Fibroblast of skin of left biceps (primary cell): ENCODE measurements at places on chromosomes 3 and 15.

DNA sequence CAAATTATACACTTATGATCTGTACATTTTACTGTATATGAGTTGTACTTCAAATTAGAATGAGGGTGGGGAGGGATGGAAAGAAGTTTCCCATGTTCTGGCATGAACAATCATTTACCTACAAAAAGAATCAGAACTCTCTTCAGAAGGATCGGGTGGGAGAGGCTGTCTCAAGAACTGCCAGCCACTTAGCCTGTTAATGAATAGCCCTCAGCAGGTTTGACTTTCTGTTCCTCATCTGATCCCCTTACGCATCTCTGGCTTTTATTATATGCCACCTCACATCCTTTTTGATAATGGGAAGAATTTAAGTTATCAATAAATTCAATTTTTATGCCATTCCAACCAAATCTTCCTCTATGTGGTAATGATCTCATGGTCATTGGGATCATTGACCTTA is 168.3 kb upstream of the TGFBR2 start:
- no peak for DNase-seq

GRCh38 chr3:64224826-64225610 is at the start of gene PRICKLE2:
Gene PRICKLE2, minus strand, starts transcription at chr3:64225466. Its CDS starts 26,539 bp downstream, at chr3:64198927.
- DNase-seq: no peak

GRCh38 chr3:109339714-109340648 is 2.6 kb upstream of the DPPA4 start:
- DNase-seq: no peak

GRCh38 chr3:176055836-176056235 is 1141.4 kb downstream of the TBL1XR1 start:
- DNase-seq: no peak

- DNase-seq: no peak
Observed at GRCh38 chr3:127794402-127794801, 27.9 kb downstream of the MGLL start.

- DNase-seq: no peak
Observed at GRCh38 chr3:32120471-32120870, 14.1 kb downstream of the GPD1L start.

GRCh38 chr3:185730550-185730949 is 94.3 kb downstream of the IGF2BP2 start:
- no peak for DNase-seq

DNA sequence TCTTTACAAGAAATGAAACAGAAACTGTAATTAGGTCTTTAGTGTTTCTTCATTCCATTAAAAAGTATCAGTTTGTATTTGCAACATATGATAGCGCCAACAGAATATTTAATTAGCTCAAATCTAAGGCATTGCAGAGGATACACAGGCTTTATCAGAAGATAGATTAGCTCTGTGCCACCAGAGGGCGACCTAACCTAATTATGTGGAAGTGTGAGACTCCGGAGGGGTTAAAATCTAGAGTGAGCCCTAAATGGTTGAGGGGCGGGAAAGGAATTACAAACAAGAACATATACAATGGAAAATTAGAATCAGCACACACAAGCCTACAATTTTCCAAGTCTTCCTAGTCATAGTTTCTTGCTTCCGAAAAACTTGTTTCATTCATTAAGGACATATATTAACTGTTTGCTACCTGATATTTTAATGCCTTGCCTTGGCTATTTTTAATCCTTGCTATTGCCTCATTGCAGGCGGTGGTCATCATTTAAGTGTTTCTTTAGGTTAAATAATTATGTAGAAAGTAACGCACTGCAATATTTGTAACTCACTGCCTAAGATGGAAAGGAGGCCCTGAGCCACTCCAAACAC is 18.0 kb upstream of the RYR3 start:
- DNase-seq: peak; percentile 9

DNA sequence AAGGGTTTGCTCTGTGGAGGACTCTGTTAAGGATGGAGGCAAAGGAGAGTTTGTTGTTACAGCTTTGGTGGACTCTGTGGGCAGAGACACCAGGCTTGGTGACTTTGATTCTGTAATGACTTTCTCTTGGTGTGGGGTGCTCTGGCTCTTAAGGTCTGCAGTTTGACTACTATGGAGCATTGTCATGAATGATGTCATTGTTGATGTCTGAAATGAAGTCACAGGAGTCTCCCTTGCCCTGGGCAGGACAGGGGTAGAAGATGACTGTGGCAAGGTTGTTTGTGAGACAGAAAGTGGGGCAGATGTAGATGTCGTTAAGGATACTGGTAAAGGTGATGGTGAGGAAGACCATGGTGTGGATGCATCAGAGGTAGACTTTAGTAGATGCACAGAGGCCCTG is 42.7 kb downstream of the HEG1 start:
- DNase-seq: no peak

DNA sequence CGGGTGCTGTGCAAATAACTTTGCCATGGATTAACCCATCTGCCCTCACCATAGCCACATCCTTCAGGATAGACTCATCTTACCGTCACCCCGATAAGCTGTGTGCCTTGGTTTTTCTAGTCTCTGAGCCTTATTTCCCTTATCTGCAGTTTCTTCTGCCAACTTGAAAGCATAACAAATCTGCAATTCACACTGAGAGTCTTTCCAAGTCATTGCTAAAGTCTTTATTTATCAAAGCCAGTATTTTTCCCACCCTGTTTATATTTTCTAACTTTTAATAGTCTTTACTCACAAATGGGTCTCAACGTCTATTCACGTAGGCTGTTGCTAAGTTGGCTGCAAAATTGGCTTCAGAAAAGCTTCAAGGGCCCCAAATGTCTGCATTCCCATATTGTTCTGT is 61.6 kb upstream of the SUCLG2 start:
- DNase-seq: no peak

DNA sequence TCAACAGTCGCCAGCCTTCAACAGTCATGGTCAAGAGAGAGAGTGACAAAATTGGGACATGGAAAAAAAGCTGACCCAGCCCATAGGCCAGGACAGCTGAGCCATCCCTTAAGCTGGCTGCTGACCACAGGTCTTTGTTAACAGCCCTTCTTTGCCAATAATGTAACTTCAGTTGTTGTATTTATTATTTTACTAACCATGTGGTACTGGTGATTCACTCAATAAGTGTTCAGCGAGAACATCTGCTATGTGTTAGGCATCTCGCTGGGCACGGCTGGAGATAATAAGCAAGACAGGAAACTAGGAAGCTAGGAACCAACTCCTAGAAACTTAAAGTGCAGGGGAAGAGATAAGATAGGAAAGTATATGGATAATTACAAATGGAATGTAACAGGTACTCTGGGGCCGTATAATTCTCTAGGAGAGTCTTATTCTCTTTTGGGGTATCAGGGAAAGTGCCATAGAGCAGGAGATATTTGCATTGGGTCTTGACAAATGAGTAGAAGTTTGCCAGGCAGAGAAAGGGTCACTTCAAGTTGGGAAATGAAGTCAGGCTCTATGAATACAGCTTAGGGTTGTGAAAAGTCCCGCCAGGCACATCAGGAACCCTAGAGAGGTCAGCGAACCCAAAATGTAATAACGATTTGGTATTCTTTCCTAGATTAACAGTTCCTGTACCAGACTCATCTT is 84.0 kb upstream of the TRA2B start:
- peak; percentile 72 for DNase-seq

- DNase-seq: no peak
Observed at GRCh38 chr3:107945417-107946094, 145.3 kb downstream of the CD47 start.

DNA sequence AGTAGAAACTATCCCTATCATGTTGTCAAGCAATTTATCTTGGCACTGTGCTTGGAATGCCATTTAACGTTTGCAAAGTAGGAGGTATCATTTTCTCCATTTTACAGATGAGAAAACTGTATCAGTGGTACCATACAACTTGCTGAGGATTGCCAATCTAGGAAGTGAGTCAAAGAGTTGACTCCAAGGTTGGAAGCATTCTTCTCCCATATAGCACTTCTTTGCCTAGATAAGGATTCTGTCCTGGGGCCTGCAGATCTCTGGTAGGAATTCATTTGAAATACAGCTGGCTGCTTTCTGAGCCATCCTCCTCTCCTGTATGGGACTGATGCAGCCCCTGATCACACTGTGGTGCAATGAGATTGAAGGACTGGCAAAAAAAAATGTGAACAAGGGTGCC is 170.2 kb downstream of the ALDH1A2 start:
- no peak for DNase-seq

DNA sequence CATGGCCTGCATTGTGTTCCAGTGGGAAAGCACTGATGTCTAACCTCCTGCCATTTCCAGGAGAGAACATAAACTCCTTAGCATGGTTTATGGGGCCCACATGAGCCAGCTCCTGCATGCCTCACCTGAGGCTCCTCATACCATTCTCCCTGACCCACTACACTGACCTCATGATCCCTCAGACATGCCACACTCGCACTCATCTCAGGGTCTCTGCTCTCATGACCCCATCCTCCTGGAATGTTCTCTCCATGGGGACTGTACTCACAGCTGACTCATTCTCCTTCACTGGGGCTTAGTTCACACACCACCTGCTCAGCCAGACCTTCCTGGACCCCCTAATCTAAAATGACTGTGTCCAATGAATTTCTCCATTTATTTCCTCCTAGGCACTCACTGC is 4.0 kb upstream of the LMCD1 start:
- DNase-seq: no peak

GRCh38 chr3:179063945-179064560 is 7.6 kb downstream of the ZMAT3 start:
- no peak for DNase-seq

DNA sequence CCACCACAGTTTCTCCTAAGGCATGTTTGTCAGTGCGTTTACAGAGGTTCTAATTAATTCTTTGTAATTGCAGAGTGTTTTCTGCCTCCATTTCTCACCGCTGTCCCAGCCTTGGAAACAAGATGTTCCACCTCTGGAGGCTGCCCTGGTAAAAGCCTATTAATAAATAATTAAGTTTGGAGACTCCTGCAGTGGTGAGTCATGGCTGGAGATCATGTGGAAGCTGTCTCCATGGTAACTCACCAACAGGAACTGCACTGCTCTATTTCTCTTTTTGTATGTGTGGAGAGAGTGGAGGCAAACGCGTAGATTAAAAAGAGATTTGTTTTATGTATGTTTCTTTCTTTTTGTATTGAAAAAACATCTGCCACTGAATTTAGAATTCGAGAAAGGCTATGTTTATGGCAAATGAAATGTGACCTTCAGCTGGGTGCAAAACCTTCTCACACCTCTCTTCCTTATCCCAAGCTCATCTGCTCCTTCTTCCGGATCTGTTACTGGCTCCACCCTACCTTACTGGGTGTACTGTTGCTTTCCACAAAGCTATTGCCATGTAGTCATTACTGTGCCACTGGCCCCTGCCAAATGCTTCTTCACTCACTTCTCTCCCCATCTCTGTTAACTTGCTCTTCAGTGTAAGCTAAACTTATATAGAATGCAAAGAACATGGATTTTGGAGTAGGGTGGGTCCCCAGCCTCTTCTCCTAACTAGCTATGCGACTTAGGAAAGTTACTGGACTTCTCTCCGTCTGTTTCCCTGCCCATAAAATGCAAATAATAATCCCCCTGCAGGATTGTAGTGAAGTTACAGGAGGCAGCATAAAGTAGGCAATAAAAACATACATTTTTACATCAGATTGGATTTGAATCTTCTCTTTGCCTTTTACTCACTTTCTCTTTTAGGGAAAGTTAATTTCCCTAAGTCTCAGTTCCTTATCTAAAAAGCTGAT is 778.5 kb downstream of the NTRK3 start:
- peak; percentile 55 for DNase-seq

DNA sequence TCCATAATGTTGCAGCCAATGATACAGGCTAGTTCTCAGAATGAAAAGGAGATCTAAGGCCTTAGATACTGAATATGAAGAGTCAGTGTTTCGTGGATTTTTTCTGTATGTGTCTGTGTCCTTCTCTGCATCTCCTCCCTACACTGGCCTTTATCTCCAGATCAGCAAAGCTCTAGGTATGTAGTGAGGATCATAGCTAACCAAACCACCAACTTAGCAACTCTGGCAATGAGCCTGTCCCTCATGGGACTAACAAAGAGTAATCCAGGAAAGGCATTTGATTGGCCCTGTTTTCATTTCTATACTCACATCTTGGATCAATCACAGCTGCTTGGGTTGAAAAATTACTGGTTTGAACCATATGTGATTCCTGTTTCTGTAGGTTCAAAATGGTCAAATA is 18.6 kb upstream of the CNTN3 start:
- peak; percentile 88 for DNase-seq

DNA sequence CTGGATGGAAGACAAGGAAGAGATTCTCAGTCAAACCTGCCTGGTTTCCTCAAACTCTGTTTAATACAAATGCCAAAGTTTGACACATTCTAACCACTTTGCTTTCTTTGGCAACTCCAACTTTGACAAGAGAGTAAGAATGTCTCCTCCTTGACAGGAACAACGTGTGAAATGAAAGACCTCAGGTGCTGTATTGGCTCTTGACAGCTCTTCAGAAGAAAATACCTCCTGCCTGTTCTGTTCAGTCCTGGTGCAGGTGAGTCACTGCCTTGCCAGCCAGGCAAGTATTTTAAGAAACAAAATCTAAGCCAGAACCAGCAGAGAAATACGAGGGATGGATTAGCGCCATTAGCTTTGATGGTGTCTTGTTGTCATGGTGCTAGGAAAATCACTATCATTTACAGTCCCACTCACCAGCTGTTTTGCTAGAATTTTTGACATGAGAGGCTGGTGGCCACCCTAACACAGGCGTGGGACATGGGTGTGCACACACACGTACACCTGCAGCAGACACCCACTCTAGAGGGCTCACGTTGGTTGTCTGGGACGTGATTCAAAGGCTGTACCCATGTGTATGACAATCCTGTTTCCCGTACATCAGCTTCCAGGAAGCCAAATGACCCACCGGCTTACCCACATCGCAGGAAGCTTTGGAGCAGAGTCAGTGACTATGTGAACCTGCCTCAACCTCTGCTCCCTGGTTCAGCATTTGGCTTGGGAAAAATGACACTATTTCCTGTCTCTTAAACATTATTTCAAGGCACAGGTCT is 60.4 kb downstream of the CCNL1 start:
- DNase-seq: no peak

GRCh38 chr3:14423963-14424362 is 21.6 kb downstream of the SLC6A6 start:
- no peak for DNase-seq

DNA sequence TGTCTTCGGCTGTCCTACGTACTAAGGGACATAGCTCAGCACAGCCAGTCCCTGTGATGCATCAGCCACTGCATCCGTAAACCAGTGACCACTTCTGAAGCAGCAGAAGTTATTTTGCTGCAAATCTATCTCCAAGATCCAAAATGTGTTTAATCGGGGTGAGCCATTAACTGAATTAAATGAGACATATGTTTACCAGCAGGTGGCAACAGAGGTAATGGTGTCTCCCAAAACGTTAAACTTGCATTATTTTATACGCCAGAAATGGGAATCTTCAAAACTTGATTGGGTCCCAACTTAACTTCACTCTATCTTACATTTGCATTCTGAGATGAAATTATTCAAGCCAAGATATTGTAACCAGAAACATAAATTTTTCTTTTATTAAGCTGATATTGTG is 75.3 kb upstream of the BOC start:
- no peak for DNase-seq

DNA sequence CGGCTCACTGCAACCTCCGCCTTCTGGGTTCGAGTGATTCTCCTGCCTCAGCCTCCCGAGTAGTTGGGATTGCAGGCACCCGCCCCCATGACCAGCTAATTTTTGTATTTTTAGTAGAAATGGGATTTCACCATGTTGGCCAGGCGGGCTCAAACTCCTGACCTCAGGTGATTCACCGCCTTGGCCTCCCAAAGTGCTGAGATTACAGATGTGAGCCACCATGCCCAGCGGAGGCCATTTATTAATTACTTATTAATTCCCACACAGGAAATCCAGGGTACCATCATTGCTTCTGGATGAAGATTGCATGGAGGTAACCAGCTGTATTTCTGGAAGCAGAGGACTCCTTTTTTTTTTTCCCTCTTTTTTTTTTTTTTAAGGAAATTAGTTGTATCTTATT is 37.8 kb downstream of the MAP4 start:
- no peak for DNase-seq

GRCh38 chr3:72690629-72691028 is 157.6 kb downstream of the SHQ1 start:
- no peak for DNase-seq
